ENCODE measurements at places on chromosomes 6 and 20.
A peak's percentile ranks its signal among the peaks of the same experiment; 100 is the strongest.

GRCh38 chr6:137248702-137249101, 29.5 kb upstream of the IFNGR1 start:
- no peak for DNase-seq

GRCh38 chr6:138035070-138035469, 72.1 kb downstream of the PERP start:
- no peak for DNase-seq

DNA sequence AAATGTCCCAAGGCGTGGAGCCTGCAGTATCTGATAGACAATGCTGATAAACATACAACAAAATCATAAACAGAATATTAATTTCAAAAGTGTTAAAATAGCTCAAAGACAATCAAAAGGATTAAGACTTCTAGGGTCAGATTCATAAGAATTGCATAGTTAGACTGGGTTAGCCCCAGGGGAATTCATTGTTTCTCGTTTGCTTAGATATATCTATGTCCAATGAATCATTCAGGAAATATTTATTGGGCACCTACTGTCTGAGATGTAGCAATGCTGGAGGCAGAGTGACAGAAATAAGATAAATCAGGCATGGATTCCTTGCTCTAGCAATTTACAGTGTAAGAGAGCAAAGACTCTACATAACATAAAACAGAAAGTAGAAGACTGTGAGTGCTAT, 124.4 kb upstream of the PRL start:
- DNase-seq, result no peak

GRCh38 chr20:63394069-63394919, 33.1 kb upstream of the CHRNA4 start:
- DNase-seq, result no peak

GRCh38 chr20:19098806-19099578, 113.5 kb upstream of the SLC24A3 start:
- no peak for DNase-seq

GRCh38 chr6:6686748-6687601, 98.5 kb downstream of the LY86 start:
- no peak for DNase-seq

- DNase-seq, result no peak
Observed at GRCh38 chr6:130717657-130718056, 109.5 kb upstream of the SMLR1 start.

DNA sequence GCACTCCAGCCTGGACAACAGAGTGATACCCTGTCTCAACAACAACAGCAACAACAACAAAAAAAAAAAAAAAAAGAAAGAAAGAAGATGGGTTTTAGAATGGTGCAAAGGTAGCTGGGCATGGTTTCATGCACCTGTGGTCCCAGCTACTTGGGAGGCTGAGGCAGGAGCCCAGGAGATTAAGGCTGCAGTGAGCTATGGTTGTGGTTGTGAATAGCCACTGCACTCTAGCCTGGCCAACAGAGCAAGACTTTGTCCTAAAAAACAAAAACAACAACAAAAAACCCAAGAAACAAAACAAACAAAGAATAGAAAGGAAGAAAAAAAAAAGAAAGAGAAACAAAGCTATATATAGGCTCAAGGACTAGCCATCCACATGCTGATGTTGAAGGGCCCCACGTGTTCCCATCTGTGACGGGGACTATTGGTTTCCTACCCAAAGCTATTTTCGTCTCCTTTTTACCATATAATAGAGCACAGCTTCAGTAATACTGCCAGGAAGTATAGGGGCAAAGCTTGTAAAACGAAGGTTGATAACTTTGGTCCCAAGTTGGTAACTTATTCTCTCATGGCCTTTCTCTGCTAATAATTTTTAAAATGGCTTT, 7.9 kb upstream of the EEF1E1 start:
- DNase-seq, result no peak

GRCh38 chr6:27133281-27134227, 113.9 kb upstream of the PRSS16 start:
- DNase-seq, result peak; percentile 54

DNA sequence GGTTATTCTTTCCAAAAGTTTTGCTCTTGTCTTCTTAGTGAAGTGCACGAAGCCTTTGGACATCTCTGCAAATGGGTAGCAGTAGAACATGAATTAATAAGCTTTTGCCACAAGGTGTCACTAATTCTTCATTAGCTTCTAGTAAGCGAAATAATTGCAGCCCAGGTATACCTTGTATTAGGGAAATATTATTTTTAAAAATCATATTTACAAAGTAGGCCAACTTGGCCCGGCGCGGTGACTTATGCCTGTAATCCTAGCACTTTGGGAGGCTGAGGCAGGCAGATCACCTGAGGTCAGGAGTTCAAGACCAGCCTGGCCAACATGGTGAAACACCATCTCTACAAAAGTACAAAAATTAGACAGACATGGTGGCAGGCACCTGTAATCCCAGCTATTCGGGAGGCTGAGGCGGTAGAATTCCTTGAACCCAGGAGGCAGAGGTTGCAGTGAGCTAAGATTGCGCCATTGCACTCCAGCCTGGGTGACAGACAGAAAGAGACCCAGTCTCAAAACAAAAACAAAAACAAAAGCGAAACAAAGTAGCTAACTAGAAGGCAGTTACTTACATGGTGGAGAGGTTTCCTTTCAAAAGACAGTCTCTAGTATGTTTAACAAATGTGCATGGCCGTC, 8.8 kb upstream of the RSPH3 start:
- DNase-seq, result no peak

DNA sequence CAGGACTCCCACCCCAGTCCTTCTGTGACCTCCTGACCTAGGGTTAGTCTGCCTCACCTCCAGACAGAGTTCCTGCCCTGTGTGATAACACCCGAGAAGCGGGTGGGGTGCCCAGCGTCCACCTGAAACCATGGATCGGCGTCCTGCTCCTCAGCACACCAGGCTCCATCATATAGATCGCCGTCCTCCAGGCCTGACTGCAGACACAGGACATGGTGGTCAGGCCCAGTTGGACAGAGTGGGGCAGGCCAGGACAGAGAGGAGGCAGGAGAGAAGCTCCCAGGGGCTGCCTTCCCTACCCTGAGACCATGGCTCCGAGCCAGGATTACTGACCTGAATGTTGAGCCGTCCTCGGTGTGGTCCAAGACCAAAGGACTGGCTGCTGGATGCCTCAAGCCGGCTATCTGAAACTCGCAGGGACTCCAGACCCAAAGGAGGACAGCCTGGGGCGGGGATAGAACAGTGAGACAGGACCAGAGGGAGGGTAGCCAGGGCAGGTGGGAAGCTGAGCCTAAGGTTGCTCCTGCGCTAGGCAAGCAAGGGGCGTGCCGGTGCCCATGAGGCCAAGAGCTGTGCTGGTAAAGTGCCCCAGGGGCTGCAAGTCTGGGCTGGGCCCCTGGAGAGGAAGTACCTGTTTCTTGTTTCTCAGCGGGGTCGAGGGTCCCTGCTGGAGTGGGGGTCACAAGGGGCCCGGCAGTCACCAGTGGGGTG, 2.2 kb downstream of the CPXM1 start:
- DNase-seq, result no peak

- DNase-seq, result peak; percentile 55
Observed at GRCh38 chr6:159107451-159108260, 61.5 kb upstream of the FNDC1 start.

GRCh38 chr6:63307581-63308246, 12.1 kb downstream of the LGSN start:
- no peak for DNase-seq

Data from effector memory CD4-positive, alpha-beta T cell (primary cell).